ENCODE measurements at places on chromosomes 4 and X.

DNA sequence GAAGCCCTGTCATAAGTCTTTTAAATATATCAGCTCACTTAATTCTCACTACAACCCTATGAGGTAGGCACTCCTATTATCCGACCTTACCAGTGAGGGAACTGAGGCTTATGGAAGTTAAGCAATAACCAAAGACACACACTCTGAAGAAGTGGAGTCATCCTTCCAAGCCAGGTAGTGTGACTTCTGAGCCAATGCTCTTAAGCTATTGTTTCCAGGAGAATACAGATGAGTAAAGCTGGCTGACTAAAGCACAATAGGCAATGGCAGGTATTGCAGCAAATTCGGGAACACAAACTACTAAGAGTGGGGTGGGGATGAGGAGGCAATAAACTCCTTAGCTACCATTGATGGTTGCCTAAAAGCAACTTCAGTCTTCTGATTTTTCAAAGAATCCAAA lies 81.8 kb upstream of the KIT start:
- DNase-seq = no peak

DNA sequence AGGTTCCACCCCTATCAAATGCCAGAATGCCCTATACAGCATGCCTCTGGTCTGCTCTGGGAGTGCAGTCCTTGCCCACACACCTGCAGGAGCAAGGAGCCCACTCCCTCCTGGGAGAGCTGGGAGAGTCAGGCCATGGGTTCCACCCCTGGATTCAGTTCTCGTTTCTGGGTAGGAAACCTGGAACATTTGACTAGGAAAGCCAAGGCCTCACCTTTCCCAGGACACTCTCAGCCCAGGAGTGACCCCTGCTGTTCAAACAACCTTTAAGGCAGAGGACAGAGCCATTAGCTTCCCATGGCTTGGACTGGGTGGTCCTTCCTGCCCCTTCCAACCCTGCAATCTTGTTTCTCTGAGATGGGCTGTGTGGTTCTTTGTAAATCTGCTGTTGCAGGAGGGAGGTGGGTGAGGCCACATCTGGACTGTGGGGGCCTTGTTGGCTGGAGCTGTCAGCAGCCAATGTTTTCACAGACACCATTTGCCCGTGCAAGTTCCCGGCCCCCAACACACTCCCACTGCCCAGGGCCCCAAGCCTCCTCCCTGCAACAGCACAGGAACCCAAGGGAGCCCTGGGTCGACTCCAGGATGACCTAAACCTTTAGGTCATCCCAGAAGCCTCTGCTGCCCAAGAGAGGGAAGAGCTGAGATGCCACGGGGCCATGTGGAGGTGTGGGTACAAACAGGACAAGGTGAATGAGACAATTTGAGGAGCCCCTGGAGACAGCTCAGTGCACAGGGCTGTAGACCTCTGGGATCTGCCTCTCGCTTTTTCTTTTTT lies 104.4 kb downstream of the PJA1 start:
- no peak for DNase-seq

DNA sequence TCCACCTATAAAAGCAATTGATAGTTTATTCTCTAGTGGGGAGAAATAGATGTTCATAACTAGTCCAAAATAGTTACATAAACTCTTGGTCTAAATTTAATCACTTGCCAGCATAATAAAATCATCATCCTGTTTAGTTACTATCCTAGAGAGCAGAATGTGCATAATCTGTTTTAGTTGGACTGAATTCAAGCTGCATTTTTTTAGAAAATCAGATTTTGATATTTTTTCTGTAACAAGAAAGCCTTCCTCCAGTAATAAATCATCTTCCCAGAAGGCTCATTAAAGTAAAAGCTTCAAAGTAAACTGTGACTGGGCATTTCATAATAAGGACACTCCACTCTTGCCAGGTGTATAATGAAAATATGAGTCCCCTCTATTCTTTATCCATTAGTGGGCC lies 453.1 kb downstream of the TRAM1L1 start:
- DNase-seq = no peak

DNA sequence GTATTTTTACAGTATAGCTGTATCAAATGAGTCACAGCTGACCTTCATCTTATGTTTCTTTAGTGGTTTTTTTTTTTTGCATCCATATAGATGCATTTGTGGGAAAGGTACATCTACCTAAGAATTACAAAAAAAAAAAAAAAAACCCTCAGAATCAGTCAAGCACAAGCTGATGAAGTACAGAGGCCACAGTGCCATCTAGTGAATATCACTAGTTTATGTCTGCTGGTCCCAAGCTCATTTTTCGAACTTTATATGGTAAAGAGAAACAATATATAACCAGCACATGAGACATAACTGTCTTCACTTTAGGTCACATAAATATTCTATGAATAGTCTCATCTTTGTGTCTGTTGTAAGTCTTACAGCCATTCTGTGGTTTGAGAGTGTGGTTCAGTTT lies 220.1 kb downstream of the DLG3 start:
- no peak for DNase-seq

DNA sequence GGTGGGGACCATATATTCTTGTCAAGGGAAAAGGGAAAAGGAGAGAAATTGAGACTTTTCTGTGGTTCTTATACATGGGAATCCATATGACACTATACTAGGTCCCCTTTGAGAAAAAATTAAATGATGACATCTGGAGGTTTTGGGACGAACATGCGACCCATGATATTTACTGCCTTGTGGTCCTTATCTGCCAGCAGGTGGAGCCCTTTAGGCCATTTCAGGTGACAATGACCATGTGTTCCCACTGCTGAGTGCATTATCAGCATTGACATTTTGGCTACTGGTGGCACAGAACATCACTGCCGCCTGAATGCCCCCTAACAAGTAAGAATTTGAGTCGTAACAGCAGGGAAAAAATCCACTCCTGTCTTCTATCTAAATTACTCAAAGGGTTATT lies 843.4 kb downstream of the FSTL5 start:
- DNase-seq = no peak

DNA sequence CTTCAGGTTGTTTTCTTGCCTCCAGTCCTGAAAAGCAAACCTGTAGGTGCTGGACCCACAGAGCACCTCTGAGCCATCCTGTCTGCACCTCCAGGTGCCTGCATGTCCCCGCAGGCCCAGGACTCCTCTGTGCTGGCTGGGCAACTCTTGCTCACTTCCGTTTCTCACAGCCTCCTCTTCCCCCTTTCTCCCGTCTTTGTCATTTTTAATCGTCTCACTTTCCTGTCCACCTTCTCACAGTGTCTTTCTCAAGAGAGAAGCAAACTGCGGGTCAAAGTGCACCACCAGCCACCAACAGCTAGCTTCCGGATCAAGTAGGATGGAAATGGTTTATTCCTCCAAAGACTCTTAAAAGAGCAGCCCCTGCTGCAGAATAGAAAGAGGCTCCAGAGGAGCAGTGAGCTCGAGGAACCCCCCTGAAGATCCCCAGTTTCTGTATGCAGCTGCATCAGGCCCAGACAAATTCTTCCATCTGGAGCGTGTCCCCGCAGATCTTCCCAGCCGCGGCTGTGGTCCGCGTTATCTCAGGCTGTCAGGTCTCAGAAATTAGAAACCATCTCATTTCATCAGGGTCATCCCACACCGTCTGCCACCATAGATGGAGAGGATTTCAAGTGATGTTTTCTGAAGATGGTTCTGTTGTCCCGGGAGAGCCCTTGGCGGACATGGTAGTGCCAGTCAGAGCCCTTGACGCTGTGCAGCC lies 87.7 kb downstream of the FHDC1 start:
- no peak for DNase-seq

DNA sequence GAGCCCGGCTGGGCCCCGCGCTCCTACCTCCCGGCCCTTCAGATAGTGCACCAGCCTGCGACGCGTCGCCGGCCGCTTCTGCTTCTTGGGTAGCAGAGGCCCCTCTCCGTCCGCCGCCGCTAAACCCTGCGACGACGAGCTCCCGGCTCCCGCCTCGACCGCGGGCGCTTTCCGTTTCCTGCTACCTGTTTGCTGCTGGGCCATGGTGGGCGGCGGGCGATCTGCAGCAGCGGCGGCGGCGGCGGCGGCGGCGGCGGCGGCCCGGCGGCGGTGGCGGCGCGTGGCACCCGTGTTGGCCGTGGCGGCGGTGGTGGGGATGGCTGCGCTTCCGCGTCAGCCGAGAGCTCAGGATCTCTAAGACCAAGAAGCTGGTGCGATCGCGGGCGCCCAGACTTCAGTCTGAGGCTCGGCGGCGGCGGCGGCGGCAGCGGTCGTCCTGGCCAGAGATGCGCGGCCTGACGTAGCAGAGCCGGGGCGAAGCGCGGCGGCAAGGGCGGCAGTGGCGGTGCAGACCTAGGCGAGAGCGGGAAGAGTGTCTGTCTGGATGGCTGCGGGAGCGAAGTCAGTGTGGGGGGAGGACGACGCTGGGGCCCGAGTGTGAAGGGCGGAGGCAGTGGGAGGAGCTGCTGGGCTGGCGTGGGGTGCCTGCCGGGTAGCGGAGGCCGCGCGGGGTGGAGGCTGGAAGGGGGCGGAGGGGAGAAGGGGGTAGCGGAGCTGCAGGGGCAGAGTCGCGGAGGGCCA lies at the start of gene DCAF12L2:
Gene DCAF12L2, minus strand, starts transcription at position 569 of the 741 bp plus-strand sequence. Its CDS starts 365 bp downstream, at position 204.
- no peak for DNase-seq

DNA sequence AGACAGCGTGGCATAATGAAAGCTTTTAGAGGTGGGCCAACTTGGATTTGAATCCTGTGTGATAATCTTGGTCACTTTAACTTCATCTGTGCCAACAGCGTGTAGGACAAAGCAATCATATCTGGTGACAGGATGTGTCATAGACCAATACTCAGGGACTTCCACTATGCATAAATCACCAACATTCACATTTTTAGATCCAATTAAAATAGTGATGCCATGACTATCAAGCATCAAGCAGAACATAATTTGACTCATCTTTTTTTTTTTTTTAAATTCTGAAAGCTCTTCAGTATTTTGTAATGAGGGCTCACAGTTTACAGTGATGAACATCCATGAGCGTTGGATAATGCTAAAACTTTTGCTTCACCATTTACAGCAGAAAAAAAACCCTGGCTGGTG lies 27.3 kb upstream of the RAPGEF2 start:
- no peak for DNase-seq

DNA sequence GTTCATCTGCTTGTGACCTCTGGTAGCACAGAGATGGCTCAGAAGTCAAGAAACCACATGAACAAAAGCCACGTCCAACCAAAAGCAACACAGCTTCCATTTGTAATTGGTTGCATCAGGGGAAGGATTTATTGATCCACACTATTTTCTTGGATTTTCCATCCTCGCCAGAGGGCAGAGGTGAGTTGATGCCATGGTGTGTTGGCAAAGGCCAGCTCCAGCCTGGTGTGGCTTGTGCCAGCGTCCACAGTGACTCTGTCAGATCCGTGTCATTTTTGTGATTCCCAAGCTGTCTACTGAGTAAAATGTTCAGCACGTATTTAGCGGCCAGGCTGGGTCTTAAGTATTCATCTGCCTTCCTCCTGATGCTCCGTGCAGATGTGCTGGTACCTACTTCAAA lies 30.0 kb upstream of the SMIM10L2A start:
- no peak for DNase-seq

- DNase-seq = no peak
These were observed 53.4 kb downstream of the AFAP1 start for GRCh38 chr4:7886007-7886973.

DNA sequence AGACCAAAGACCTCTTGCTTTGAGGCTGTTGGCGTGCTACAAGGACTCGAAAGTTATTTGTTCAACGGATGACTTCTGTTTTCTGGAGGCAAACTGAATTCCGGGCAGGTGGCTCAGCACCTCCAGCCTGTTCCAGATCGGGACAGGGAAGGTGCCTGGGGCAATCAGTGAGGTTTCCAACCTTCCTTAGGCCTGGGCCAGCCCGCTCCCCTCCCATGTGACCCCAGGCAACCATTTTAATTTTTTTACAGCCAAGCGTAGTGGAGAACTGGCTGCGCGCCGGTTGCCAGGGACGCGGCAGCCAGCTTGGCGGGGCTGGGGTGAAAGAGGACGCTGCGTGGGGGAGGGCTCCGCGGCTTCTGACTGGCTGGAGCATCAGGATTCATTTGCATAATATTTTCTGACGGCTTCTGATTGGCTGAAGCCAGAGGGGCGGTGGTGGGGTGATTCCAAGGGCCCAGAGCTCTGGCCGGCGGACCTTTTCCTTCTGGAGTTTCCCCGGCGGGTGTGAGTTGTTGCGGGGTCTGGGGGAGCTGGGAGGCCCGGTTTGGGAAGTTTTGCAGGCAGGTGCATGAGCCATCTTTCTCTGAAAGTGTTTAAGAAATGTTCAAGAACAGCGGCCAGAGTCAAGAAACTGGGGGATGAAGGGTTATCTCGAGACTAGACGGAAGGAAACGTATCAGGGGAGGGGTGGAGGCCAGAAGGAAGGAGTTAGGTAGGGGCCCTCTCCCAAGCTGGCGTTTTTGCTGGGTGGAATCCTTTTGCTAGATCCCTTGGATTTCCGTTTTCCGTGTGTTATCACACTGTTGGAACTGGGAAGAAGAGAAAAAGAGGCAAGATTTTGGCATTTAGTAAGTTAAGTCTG lies at the start of gene MID1IP1:
Gene MID1IP1, plus strand, starts transcription at position 479 of the 865 bp plus-strand sequence. CDS start 3,488 bp downstream, outside the sequence.
- no peak for DNase-seq

- no peak for DNase-seq
These were observed 4.3 kb upstream of the ARHGAP10 start for GRCh38 chr4:147727476-147728028.

GRCh38 chrX:111830571-111830970 lies 45.4 kb upstream of the TRPC5OS start:
- DNase-seq = no peak

DNA sequence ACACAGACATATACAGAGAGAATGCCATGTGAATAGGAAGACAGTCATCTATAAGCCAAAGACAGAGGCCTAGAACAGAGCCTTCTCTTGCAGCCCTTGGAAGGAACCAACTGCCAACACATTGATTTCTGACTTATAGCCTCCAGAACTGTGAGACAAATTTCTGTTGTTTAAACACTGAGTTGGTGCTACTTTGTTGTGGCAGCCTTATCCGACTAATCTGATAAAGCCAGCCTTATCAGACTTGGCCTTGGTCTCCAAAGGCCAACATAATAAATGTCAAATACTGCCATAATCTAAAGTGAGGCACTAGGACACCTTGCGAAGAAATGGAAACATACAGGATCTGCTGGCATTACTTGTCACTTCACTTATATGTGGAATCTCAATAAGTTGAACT lies 24.3 kb upstream of the PRDX4 start:
- no peak for DNase-seq

- no peak for DNase-seq
These were observed 210.1 kb upstream of the MAB21L2 start for GRCh38 chr4:150371869-150372268.

- DNase-seq = no peak
These were observed 35.6 kb upstream of the FAM9B start for GRCh38 chrX:9069573-9069972.

- no peak for DNase-seq
These were observed 49.2 kb downstream of the CENPVL3 start for GRCh38 chrX:51569561-51569960.

DNA sequence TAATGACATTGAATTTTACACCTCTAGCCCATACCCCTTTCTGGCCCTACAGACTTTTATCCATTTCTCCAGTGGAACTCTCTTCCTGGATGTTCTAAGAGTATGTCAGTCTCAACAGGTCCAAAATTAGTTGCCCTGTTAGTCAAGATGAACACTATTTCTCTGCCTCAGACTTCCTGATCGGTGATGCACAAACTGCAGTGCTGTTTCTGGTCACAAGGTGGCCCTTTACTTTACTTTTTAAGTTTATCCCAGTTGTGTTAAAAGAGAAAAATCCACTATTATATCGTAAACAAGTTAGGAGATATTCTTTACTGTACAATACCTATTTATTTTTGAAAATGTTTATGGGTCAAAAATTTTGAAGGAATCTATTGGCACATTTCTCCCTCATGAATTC lies 13.1 kb downstream of the TCEAL7 start:
- no peak for DNase-seq

- no peak for DNase-seq
These were observed 74.1 kb downstream of the SMARCA1 start for GRCh38 chrX:129449148-129449547.

- DNase-seq = no peak
These were observed 110.1 kb downstream of the NHSL2 start for GRCh38 chrX:72020788-72021187.
